Progenitor cell of endocrine pancreas (in vitro differentiated cells): ENCODE measurements at places on chromosomes 6 and 20. TPM values are rescaled to one million over a fixed set of nuclear protein-coding genes. Genes with fewer than 3 reads are reported as not detected.

- peak; percentile 61 for DNase-seq
These were observed 2.8 kb upstream of the DIDO1 start for GRCh38 chr20:62929051-62929538.

- no peak for DNase-seq
These were observed 358.2 kb downstream of the PLCB1 start for GRCh38 chr20:8490076-8490830.

DNA sequence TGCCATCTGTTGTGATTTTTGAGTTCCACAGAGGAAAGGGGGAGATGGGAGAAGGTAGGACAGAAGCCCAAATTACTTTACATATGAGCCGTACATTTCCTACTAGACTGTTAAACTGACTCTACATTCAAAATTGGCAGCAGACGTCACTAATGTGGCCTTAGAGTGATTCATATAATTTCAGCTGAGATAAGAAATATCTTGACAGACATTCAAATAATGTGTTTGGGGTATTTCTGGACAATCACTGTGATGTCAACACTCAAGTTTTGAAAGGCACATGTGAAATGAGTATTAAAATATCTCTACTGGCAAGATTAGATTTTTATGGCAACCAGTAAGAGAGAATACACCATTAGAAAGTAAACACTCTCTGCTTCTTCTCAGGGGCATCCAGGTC, 104.0 kb downstream of the MTFR2 start:
- DNase-seq, result no peak

Gene FUT9
- 1.5 and 1.6 TPM in 2 replicates for total RNA-seq

GRCh38 chr6:69768664-69769063, 28.1 kb downstream of the LMBRD1 start:
- DNase-seq, result no peak
